ENCODE measurements at places on chromosomes 2 and 18.
A peak's percentile ranks its signal among the peaks of the same experiment; 100 is the strongest.

DNA sequence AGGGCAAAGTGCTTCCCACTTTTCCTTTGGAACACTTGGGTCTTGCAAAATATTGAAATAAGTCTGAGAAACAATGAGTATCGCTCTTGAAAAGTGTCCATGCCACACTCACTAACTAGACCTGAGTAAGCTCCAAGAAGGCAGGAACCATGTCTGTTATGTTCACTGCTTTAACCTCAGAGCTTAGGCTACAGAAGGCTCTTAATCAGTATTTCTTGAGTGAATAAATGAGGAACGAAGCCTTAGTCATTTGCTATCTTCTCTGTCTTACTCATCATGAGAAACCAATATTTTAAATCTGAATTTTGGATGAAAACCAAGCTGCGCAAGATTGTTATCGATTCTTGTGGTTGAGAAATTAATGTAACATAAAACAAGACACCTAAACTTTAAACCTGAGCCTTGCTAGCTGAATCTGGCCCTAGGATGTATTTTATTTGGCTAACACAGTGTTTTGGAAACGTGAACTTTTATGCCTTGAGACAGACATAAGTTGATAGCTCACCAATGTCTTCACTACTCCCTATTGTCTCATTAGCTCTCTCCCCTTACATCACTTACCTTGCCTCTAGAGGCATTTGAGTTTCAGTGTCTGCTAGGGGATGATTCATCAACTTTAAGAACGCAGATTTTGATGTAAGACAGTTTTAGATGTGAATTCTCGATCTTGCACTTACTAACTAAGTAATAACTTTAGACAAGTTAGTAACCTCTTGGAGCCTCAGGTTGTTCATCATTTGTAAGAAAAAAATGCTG is 392.8 kb upstream of the MEIS1 start:
- DNase-seq = no peak

GRCh38 chr2:95062242-95063085 is 37.0 kb downstream of the MAL start:
- no peak for DNase-seq

DNA sequence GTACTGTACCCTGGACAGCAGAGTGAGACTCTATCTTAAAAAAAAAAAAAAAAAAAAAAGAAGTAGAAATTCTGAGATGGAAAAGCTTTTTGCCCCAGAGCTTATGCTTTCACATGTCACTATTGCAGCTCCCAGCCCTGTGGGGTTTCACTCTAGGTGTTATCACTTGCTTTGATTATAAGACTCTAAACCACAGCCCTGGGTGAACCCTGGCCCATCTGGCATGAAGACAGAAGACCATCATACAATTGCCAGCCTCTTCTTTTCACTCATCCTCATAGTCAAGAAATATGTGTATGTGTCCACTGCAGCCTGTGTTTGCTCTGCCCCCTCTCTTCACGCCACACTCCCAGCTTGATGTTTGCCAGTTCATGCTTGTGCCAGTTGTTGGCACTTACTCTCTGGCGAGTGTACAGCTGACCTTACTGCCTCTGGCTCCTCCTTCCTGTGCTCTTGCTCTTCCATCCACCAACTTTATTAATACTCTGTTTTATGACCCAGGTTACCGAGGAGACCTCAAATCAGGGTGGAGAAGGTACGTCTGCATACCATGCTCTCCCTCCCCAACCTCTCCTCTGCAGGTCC is 136.7 kb upstream of the NCK2 start:
- no peak for DNase-seq

DNA sequence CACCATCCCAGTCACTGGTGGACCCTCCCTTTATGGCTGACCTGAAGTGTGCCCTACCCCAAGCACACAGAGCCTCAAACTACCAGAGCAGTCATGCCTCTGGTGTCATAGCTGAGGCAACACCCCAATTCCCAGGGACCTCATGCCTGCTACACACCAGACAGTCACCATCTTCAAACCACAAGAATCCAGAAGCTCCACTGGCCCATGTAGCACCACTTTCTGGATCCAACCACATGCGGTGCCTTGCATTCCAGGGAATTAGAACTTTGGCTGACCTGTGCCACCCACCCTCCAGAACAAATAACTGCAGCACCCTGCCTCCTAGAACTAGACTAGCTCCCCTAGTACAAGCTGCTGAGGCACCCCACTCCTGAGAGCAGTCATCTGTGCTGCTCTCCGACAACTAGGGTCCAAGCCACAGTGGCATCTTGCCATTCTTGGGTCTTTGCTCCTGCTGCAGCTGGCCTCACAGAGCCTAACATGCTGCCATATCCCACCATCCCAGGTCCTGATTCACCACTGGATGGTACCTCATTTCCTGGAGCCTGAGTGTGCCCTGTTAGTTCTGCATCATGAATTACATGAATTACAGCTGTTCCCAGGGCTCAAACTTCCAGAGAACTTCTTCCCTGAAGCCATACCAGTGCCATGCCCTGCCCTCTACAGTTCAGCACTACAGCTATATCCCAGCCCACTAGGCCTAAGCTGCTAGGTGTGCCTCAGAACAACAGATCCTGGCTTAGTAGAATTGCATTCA is 243.8 kb upstream of the CHST9 start:
- DNase-seq = no peak

DNA sequence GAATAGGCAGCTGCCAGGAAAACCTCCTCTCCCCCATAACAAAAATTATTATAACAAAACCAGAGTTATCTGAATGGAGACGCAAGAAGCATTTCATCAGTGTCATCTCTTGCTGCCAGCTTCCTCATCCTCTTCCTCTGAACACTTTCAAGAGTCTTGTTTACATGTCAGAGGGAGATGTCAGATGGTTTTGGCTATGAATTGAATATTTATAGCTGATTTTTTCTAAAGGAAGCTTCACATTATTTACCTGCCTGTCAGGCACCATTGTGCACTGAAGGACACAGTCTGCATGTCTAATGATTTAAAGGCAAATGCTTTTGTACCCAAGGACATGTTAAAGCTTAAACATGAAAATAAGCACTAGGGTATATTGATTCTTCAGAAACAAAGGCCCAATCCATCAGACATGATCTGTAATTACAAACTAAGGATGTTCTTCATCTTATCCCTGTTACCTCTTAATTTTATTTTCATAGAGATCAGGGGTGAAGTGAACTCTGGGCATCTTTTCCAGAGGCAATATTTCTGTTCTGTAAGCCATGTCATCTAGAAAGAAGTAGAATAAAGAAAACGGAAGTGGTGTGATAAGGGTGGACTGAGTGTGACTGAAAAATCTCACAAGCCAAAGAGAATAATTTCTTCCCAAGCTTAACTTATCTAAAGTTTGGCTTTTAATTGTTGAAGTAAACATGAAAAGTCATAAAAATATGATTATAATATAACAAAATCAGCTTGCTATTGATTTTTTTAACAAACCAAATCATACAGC is 168.7 kb downstream of the ANKRD44 start:
- no peak for DNase-seq

DNA sequence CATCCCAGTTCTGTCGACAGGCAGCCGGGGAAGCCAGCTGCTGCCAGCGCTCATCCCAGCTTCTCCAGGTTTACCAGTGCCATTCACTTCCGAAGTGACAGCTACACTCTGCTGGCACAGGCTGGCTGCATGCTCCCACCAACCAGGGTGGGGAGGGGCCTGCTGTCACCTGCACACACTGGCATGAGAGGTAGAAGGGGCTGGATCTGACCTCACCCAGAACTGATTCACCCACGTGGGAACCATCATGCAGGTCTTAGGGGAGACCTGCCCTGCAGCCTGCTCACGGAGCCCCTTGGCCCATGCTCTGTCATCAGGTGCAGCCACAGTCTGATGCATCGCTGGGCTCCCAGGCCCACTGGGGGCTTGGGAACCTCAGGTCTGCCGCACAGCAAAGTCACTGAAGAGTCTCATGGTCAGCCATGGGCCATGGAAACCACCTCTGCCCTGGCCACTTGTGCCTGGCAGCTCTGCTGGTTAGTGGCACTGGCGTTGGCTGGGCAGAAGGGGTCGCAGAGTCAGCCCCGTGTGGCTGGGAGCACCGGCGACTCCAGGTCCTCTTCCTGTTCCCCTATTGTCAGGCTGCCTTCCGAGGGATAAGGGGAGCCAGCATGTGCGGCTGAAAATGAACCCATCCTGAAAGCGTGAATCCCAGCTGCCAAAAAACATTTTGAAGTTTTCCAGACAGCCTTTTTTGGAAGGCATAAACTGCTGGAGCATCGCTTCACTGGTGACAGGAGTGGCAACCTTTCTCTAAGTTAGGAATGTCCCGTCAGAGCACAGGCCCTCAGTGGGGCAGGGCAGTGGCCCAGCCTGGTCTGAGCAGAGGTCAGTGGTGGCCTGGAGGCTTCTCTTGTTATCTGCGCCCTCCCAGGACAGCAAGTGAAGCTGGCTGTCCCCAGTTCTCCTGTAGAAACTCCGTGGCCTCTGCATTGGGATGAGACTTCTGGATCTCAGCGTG is 157.8 kb downstream of the SEPTIN10 start:
- DNase-seq = no peak

DNA sequence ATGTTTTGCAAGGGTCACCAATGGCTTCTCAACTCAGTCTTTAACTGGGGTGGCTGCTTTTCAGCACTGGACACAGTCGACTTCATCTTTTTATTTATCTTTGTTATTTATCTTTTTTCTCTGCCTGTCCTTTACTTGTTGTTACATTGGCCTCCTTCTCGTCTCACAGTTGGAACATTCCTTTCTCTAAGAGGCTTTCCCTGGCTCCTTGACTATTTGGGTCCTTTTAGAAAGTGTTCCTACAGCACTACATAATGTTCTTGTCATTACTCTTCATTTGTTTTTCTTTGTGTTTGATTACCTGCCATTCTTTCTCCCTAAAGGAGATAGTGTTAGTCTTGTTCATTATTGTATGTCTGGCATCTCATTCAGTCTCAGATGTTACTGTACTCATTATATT is 122.0 kb downstream of the KIAA1328 start:
- no peak for DNase-seq

DNA sequence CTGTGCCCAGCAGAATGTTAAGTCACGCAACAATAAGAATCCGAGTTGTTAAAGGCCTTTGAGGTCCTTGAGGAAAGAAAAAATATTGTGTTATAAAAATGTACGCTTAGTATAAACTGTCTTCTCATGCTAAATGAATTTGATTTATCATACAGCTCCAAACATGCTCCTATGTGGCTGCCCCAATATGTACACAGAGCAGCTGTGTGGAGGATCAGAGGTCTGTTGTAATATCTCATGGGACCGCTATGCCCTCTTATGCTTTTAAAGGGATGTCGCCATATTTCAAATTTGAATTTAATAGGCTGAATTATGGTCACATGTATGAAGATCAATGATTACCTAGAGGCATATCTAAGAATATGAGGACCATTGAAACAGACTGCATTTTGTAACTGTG is 90.2 kb downstream of the SLC5A7 start:
- no peak for DNase-seq

DNA sequence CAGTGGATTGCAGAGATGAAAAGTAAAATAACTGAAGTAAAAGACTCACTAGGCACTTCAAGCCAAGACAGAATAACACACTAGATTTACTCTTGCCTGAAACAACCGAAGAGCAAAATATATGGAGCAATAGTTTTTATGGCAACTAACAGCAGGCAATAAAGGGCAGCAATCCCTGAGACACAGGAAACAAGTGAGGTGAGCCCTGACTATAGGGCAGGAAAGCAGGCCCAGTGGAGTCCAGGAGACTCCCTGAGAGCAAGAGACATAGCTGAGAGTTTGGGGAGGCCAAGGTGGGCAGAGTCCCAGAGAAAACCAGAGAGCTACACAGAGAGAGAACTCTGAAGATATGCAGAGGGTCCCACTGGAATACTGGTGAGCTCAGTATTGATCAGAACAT is 18.8 kb downstream of the FARSB start:
- DNase-seq = no peak

- peak; percentile 48 for DNase-seq
Observed at GRCh38 chr2:108927936-108928659, 60.9 kb downstream of the EDAR start.

DNA sequence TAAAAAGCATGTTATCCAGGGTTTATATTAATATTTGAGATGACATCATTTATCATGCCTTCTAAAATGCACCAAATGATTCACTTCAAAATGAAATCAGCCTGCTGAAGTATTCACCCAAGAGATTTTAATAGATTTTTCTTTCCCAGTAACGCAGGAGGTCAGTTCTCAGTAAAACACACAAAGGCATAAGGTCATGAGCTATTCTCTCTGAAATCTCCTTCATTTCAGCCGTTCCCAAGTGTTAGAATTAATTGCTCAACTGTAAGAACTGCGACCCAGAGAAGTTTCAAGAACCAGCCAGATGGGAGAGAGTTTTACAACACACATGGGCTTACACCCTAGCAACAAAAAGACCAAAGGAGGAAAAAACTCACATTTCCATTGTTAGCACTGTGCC is 84.2 kb upstream of the PHLPP1 start:
- DNase-seq = no peak

DNA sequence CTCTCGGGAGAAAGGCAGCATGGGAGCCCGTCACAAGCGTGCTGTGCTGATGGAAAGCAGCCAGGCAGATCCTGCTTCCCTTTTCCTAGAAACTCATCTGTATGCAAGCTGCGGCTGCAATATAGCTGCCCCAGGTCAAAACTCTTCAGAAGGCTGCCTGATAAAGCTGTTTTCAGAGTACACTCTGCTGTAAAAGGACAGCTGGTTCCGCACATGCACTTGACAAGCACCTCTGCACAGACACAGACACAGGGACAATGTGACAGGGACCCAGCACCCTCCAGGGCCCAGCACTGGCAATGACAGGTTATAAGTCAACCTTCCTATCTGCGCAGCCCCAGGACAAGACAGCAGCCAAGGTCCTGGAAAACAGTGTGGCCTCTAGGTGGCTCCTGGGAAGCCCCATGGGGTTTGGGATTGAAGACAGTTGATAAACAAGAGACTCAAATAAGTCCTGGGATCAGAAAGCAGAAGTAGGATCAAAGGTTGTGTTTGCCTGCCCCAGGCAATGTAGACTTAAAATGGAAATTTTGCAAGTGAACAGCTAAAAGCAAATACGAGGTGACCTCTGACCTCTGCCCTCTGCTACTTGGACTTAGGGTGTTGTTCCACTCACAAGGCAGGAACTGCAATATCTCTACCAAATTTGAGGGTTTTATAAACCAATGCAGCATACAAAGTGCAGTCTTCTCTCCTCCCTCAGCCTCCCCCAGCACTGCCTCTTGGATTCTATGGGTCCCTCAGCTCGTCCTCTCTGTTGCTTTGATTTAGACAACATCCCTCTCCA is 16.9 kb downstream of the SLC66A2 start:
- no peak for DNase-seq

- DNase-seq = no peak
Observed at GRCh38 chr2:133655610-133656009, 87.3 kb upstream of the NCKAP5 start.

DNA sequence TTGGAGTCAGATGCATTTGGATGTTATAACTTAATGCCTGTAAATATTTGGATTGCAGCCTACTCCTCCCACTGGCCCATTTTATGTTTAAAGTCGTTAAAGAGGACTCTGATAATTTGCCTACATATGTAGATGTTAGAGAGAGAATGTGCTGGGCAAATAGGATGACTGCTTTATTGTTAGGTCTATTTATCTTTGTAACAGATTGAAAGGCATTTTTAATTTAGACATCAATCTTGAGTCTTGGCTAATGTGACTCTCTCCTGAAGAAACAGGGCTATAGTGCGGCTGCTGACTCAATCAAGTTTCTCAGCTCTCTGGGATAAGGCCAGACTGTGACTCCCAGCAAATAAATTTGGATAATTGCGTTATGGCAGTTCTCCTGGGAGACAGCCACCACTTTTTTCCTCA is 1101.4 kb downstream of the CBLN2 start:
- DNase-seq = no peak

GRCh38 chr2:63840081-63840784 is 1.5 kb upstream of the UGP2 start:
- DNase-seq = no peak

GRCh38 chr2:216717491-216717901 is 22.1 kb upstream of the IGFBP5 start:
- DNase-seq = no peak
